Natural killer cell (primary cell): ENCODE measurements at places on chromosomes 6 and 20. TPM values are rescaled to one million over a fixed set of nuclear protein-coding genes. Genes with fewer than 3 reads are reported as not detected.
A peak's percentile ranks its signal among the peaks of the same experiment; 100 is the strongest.

- H3K27me3 ChIP-seq: no peaks in the 10 kb centered on the region
- DNase-seq: no peak
- H3K4me3 ChIP-seq: no peak overlapping the region
Measured at GRCh38 chr20:7406671-7407070, 533.6 kb downstream of the HAO1 start.

The FOXA2 gene
- not detected for total RNA-seq

DNA sequence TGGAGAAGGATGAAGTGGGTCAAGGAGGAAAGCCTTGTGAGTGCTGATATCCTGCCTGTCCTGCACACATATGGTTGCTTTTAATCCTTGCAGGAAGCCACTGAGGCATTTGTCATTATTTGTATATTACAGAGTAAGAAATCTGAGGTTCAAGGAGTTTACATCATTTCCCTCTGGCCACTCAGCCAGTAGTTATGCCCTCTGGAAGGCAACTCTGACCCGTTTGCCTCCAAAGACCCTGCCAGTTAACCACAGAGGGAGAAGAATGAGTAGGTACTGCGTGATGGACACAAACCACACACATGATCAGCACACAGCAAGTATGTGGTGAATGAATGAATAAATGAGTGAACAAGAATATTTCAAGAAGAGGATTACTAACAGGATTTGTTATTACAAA, 7.9 kb upstream of the FAM210B start:
- H3K36me3 ChIP-seq: no peaks in the 10 kb centered on the region
- no peaks in the 10 kb centered on the region for H3K4me1 ChIP-seq
- no peak overlapping the region for H3K4me3 ChIP-seq
- no peak for DNase-seq

The MOCS1 gene
- total RNA-seq: 0.60 TPM

The SOX4 gene
- 4.4 TPM for total RNA-seq

GRCh38 chr20:61521687-61522420, 269.8 kb downstream of the CDH4 start:
- no peak for DNase-seq
- H3K27ac ChIP-seq: no peak overlapping the region
- no peaks in the 10 kb centered on the region for H3K4me1 ChIP-seq
- no peaks in the 10 kb centered on the region for H3K27me3 ChIP-seq

DNA sequence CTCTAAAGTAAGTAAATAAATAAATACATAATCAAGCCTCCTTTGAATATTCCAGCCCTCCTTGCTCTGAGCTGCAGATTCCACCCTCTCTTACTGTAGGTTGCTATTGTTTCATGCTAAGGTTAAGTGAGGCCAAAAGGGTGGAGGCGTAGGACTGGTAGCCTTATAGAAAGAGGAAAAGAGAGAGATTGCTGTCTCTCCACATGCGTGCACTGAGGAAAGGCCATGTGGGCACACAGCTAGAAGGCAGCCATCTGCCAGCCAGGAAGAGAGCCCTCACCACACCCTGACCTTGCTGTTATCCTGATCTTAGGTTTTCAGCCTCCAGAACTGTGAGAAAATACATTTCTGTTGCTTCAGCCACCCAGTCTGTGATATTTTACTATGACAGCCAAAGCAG, 87.4 kb upstream of the SHLD1 start:
- H3K4me1 ChIP-seq: peaks cover 7% of the 10 kb centered on the region
- H3K4me3 ChIP-seq: no peak overlapping the region
- no peak overlapping the region for H3K27ac ChIP-seq
- no peaks in the 10 kb centered on the region for H3K27me3 ChIP-seq

- no peaks in the 10 kb centered on the region for H3K36me3 ChIP-seq
- H3K27me3 ChIP-seq: peaks cover 26% of the 10 kb centered on the region
- DNase-seq: peak; percentile 44
- H3K4me1 ChIP-seq: peaks cover 34% of the 10 kb centered on the region
Measured at GRCh38 chr6:43770372-43771209, 580 bp downstream of the VEGFA start.

The COL21A1 gene
- not detected for total RNA-seq

The SLC12A5 gene
- 0.85 TPM for total RNA-seq

DNA sequence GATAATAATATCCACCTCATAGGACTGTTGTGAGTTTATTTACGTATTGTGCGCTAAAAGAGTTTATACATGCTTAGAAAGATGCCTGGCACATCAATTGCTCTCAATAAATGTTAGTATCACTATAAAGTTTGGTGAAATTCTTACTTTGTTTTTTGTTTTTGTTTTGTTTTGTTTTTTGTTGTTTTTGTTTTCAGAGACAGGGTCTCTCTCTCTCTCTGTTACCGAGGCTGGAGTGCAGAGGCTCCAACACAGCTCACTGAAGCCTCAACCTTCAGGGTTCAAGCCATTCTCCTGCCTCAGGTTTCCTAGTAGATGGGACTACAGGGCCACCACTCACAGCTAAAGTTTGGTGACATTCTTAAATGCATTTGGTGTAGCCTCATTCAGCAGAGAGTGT, 32.2 kb upstream of the BTN3A2 start:
- peaks cover 24% of the 10 kb centered on the region for H3K4me1 ChIP-seq
- no peaks in the 10 kb centered on the region for H3K36me3 ChIP-seq
- no peak overlapping the region for H3K4me3 ChIP-seq

GRCh38 chr20:47355489-47356219, 845 bp downstream of the ZMYND8 start:
- peak; percentile 17 for DNase-seq
- H3K27ac ChIP-seq: peak overlapping the region; percentile 86
- H3K4me1 ChIP-seq: peaks cover 65% of the 10 kb centered on the region
- no peaks in the 10 kb centered on the region for H3K27me3 ChIP-seq
- H3K4me3 ChIP-seq: peak overlapping the region; percentile 42

DNA sequence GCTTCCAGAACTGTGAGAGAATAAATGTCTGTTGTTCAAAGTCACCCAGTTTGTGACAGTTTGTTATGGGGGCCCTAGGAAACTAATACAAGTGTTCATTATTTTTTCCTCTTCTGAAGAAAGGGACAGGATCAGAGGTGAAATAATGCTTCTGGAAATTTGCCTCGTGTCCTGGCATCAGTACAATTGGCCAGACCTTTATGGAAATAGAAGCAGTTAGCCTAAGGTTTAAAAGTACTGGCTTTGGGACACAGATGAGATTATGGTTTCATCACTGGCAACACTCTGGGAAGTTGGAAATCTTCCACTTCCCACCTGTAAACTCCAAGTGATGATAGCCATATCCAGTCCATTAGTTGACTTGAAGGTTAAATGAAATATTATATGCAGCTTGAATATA, 88.7 kb downstream of the PLCB1 start:
- H3K27me3 ChIP-seq: no peaks in the 10 kb centered on the region
- no peak overlapping the region for H3K4me3 ChIP-seq
- no peak overlapping the region for H3K27ac ChIP-seq
- H3K36me3 ChIP-seq: no peaks in the 10 kb centered on the region
- H3K4me1 ChIP-seq: peaks cover 4% of the 10 kb centered on the region

DNA sequence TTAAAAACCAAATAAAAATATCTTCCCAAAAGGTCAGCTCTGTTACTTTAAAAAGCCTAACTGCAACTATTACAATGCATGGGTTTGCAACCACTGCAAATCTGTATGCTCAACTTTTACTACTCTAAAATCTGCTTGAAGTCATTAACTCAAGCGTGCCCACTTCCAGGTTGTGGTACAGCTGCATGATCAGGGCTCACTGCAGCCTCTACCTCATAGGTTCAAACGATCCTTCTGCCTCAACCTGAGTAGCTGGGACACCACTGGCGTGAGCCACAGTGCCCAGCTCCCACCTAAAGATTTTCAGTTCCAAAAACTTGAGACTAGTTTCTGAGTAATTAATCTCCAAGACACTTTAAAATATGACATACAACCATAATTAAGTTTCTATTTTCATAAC, 8.2 kb downstream of the DIDO1 start:
- H3K4me1 ChIP-seq: peaks cover 72% of the 10 kb centered on the region
- peaks cover 4% of the 10 kb centered on the region for H3K36me3 ChIP-seq
- DNase-seq: no peak
- no peak overlapping the region for H3K4me3 ChIP-seq
- no peak overlapping the region for H3K27ac ChIP-seq

DNA sequence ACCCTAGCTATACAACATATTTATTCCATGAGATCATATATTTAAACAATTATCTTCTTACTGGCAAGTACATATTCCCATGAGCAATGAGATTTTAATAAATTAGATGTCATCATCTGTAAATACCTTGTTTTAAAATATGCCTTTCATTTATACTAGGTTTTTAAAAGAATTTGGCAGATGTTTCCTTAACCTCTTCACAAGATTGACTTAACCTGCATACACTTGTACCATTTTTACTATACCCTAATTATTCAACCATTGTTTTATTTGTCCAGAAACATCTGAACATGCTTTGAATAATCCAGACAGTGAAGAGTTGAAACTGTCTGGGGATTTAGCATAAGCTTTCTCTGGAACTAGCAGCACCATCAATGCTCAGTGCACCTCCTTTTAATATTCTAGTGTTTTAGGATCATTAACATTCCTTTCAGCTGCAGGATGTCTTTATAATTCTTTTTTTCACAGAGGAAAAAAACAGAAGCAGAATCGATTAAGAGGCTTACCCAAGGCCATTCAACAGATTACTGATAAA, 188.0 kb upstream of the TENT5A start:
- H3K4me3 ChIP-seq: no peak overlapping the region
- H3K36me3 ChIP-seq: no peaks in the 10 kb centered on the region
- H3K4me1 ChIP-seq: no peaks in the 10 kb centered on the region
- no peak overlapping the region for H3K27ac ChIP-seq

GRCh38 chr20:57126481-57127092, 139.9 kb downstream of the BMP7 start:
- no peak overlapping the region for H3K4me3 ChIP-seq
- H3K36me3 ChIP-seq: no peaks in the 10 kb centered on the region
- no peaks in the 10 kb centered on the region for H3K27me3 ChIP-seq
- H3K27ac ChIP-seq: no peak overlapping the region

DNA sequence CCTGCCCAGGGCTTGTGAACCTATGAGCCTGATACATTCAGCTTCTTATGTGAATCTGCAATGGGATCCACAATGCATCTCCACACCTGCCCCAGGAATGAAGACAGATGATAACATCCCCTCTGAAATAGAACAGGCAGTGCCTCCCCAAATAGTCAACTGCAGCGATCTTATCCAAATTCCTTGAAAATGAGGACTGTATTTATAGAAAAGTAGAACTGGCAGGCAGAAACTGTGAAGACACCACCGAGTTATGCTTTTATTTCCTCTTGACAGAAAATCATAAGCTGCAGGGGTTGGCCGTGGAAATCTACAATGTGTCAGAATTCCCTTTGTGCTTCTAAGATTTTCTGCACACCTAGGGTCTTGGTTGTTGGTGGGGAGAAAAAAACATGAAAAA, 270.3 kb downstream of the TBC1D7 start:
- H3K4me3 ChIP-seq: no peak overlapping the region
- no peaks in the 10 kb centered on the region for H3K36me3 ChIP-seq
- no peak for DNase-seq

GRCh38 chr20:8744228-8744844, 324.6 kb upstream of the PLCB4 start:
- no peak overlapping the region for H3K4me3 ChIP-seq
- DNase-seq: no peak
- H3K4me1 ChIP-seq: no peaks in the 10 kb centered on the region
- peaks cover 5% of the 10 kb centered on the region for H3K36me3 ChIP-seq
- no peak overlapping the region for H3K27ac ChIP-seq

- no peak overlapping the region for H3K27ac ChIP-seq
- H3K27me3 ChIP-seq: no peaks in the 10 kb centered on the region
- H3K4me1 ChIP-seq: no peaks in the 10 kb centered on the region
- H3K36me3 ChIP-seq: no peaks in the 10 kb centered on the region
- H3K4me3 ChIP-seq: no peak overlapping the region
Measured at GRCh38 chr6:9103876-9104521, 668.7 kb upstream of the SLC35B3 start.

GRCh38 chr6:119716668-119717270, 367.2 kb upstream of the MAN1A1 start:
- H3K27me3 ChIP-seq: no peaks in the 10 kb centered on the region
- H3K4me1 ChIP-seq: no peaks in the 10 kb centered on the region
- no peak overlapping the region for H3K27ac ChIP-seq
- no peaks in the 10 kb centered on the region for H3K36me3 ChIP-seq
- H3K4me3 ChIP-seq: no peak overlapping the region

DNA sequence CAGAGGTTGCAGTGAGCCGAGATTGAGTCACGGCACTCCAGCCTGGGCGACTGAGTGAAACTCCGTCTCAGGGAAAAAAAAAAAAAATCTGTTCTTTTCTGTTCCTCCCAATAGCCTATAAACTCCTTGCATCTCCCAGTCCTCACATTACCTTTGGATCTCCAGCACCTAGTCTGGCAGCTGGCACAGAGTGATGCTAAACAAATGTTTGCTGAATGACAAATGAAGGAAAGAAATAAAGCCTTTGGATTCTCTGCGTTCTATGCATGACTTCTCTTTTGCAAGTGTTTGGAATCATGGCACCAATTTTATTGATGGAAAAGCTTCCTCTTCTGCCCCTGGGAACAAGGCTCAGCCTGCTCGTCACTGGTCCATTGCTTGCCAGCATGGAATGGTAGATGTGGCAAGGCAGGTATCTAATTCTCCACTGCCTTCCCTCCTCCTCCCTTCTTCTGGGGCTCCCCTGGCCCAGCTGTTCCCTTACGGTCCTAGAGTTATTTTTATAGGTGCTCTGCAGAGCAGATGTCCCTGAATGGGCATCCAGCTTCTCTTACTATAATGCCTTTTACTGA, 53.6 kb upstream of the FYN start:
- H3K27me3 ChIP-seq: no peaks in the 10 kb centered on the region
- H3K36me3 ChIP-seq: no peaks in the 10 kb centered on the region
- no peak for DNase-seq
- no peak overlapping the region for H3K4me3 ChIP-seq

The DACT2 gene
- total RNA-seq: not detected

DNA sequence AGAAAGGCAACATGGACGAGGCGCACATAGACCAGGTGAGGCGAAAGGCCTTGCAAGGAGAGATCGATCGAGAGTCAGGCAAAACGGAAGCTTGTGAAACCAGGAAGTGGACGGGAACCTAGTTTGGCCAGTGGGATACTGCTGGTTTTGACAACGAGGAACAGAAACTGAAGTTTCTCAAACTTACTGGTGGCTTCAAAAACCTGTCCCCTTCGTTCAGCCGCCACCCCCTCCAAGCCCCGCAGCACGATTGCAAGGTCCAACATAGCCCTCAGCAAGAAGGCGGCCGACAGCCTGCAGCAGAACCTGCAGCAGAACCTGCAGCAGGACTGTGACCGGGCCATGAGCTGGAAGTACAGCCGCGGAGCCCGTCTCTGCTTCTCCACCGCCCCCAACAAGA, 238.0 kb downstream of the KHDC1L start:
- H3K27me3 ChIP-seq: no peaks in the 10 kb centered on the region
- H3K4me3 ChIP-seq: no peak overlapping the region
- no peak for DNase-seq
- H3K36me3 ChIP-seq: no peaks in the 10 kb centered on the region

The GHRH gene
- total RNA-seq: not detected

DNA sequence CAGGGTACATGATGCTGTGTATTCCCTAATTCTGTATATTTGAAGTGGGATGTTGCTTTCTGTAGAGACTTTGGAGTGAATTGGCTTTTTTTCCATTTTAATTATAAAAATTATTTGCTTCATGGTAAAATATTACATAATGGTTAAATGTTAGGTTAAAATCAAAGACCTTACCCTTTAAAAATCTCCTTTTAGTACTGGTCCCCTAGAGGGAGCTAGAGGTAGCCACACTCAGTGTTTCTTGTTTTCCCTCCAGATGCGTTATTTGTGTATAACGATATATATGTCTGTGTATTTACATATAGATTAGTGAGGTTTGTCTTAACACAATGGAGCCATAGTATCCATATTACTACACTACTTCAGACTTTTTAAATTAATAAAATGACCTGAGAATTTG, 146.7 kb downstream of the PLCB4 start:
- no peak overlapping the region for H3K4me3 ChIP-seq
- no peak overlapping the region for H3K27ac ChIP-seq
- no peaks in the 10 kb centered on the region for H3K36me3 ChIP-seq
- DNase-seq: no peak
- H3K27me3 ChIP-seq: no peaks in the 10 kb centered on the region
